Activated T-cell treated with anti-CD3 and anti-CD28 coated beads, Interleukin-2, amount 50 U/mL, for 72 hours (primary cell): ENCODE measurements at places on chromosomes 5 and 9.

- DNase-seq = no peak
These were observed 1054.8 kb upstream of the C9orf72 start for GRCh38 chr9:28628031-28628430.

GRCh38 chr5:160957312-160957861 lies 105.4 kb upstream of the ATP10B start:
- DNase-seq = no peak

GRCh38 chr5:180201051-180201987 lies 7.7 kb downstream of the RASGEF1C start:
- DNase-seq = no peak

DNA sequence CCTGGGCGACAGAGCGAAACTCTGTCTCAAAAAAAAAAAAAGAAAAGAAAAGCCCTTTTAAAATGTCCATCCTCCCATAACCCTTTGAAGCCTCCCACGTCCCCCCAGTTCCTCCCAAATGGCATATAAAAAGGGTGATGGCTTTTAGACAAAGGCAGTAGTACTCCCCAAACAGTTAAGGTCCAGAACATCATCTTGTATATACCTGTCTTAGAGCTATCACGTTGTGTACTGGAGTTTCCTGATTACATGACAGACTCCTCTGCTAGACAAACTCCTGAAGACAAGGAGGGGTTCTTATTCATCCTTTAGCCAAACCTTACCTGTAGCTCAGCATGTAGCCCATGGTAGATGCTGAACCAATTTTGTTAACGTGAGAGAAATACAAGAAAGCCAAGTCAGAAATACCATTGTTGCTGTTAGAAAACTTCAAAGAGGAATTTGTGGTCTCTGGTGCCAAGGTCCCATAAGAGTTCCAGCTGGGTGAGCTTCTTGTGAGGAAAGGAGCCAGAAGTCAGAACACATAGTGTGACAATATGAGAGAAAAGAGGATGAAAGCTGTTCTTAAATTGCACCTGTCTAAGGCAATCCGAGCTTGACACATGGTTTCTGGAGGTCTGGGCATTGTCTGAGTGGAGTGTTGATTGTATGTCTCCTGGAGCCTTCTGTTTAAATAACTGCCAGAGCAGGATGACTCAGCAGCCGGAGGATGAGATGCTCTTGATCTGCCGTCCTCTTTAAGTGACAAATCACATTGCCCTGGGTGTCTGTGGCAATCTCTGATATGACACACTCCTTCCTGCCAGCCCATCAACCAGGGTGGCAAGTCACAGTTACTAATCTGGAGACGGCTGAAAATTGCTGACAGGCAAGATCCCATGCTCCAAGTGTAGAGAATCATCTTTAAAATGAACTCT lies 69.1 kb downstream of the ARRDC3 start:
- DNase-seq = peak; percentile 83

DNA sequence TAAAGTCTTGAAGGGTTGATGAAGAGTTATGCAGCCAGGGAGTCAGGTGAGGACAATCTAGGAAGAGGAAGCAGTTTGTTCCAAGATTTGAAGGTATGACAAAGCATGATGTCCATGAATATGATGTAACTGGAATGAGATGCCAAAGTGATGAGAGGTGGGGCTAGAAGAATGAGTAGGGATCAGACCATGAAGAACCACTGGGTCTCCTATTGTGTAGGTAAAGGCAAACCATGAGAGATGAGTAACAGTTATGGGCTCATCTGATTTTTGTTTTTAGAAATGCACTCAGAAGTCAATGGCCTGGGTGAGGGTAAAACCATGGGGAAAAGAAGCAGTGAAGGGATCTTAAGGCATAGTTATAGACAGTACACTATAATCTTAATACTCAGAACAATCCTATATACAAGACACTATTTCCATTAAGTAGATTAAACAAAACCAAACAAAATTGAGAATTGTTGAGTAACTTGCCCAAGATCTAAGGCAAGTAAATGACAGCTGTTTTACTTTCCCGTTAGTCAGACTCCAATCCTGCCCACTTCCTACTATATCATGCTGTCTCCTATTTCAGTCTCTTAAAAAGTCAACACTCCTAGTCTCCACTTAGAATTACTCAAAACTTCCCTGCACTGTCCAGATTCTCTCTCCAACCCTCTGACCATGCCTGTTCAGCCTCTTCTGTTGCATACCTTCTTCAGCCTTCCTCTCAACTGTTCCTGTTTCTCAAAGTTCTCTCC lies 393.8 kb upstream of the MEF2C start:
- no peak for DNase-seq

DNA sequence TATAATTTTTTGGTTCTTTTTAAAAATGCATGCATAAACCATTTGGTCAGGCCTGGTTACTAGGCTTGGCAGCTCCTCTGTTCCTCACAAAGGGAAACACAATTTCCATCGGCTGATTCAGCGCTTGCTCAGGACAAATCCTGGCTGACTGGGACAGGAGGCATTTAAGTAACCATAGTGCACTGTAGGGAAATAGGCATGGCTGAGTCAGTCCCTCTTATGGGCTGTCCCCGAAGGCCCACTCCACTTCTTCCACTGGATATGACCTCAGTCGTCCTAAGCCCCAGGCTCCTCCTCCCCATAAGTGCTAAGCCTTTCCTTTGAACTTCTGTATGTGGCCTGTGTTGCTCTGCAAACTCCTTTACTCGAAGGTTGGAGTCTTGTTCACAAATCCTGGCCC lies 71.2 kb upstream of the GLIS3 start:
- no peak for DNase-seq

DNA sequence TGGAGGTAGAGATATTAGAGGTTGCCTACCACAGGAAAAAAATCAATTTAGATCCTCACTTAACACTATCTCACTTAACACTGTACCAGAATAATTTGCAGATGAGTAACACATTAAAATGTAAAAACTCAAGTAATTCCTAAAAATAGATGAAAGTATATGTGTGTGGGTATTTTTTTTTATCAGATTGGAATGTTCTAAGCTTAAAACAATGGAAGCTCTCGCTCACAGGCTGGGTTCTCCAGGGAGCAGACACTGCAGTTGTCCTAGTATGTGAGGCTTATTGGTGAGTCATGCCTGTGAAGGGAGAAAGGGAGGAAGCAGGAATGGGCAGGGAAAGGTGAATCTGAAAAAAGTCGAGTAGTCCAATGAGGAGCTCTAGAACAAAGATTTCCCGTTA lies 181.3 kb upstream of the ZNF608 start:
- no peak for DNase-seq

DNA sequence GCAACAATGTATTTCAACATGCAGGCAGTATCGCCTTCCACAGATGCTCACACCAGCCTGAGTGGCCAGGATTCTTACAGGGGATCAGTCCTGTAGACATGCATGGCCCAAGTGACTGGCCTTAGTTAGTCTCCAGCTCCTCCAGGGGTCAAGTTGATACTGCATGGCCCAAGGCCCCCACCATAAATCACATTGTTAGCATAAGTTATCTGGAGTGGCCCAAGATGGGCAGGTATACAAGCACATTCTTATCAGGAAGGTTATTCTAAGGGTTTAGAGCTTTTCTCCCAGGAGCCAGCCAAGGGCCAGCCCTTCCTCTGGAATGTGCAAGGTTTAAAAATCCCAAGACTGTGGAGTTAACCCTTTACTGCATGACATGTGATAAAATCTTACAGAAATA lies 230.9 kb upstream of the NFIL3 start:
- no peak for DNase-seq

DNA sequence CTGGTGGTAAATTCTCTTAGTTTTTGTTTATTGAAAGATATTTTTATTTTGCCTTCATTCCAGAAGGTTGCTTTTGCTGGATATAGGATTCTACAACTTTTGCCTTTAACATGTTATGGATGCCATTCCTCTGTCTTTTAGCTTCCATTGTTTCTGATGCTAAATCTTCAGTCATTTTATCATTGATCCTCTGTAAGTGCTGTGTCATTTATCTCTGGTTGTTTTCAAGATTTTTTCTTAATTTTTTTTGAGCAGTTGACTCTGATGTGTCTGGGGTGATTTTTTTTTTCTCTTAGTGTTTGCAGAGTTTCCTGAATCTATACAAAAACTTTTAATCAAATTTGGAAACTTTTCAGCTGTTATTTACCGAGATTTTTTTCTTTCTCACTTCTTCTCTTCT lies 6.4 kb downstream of the CARD6 start:
- no peak for DNase-seq

DNA sequence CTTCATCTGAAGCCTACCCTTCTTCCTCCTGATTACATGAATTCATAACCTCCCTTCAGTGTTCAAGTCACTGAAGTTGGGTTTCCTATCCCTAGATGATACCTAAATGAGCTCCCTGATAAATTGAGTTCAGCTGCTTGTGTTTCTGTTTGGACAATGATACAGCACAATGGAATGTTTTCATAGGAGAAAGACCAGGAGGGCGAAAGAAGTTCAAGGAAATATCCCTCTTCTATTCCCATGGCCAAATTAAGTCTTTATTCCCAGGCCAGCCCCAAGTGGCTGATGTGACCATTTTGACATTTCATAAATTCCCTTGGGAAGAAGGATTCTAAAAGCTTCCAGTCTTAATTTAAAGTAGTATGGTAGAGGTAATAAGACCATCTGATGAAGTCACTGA lies 555.8 kb upstream of the CLINT1 start:
- no peak for DNase-seq

- no peak for DNase-seq
These were observed 197.4 kb upstream of the ISL1 start for GRCh38 chr5:51185850-51186329.
